ENCODE measurements at places on chromosomes 5 and 9. TPM values are rescaled to one million over a fixed set of nuclear protein-coding genes. Genes with fewer than 3 reads are reported as not detected.

- H3K27ac ChIP-seq, result no peak overlapping the region
- no peaks in the 10 kb centered on the region for H3K27me3 ChIP-seq
- H3K4me1 ChIP-seq, result no peaks in the 10 kb centered on the region
- DNase-seq, result no peak
- no peak overlapping the region for H3K4me3 ChIP-seq
Observed at GRCh38 chr5:44536650-44537260, 147.5 kb upstream of the FGF10 start.

The DYNC2I2 gene
- 3.6 TPM for total RNA-seq

The TAF11L9 gene
- not detected for total RNA-seq

GRCh38 chr5:151523335-151523734 is 67.8 kb downstream of the FAT2 start:
- H3K4me1 ChIP-seq, result no peaks in the 10 kb centered on the region
- H3K27ac ChIP-seq, result no peak overlapping the region
- H3K36me3 ChIP-seq, result no peaks in the 10 kb centered on the region
- DNase-seq, result peak; percentile 22
- H3K27me3 ChIP-seq, result no peaks in the 10 kb centered on the region
- no peak overlapping the region for H3K4me3 ChIP-seq

The SLCO6A1 gene
- total RNA-seq, result not detected

The EMB gene
- total RNA-seq, result 195 TPM

GRCh38 chr5:102545175-102545574 is 46.4 kb upstream of the SLCO6A1 start:
- no peak overlapping the region for H3K4me3 ChIP-seq
- H3K36me3 ChIP-seq, result no peaks in the 10 kb centered on the region
- no peaks in the 10 kb centered on the region for H3K4me1 ChIP-seq
- DNase-seq, result no peak

DNA sequence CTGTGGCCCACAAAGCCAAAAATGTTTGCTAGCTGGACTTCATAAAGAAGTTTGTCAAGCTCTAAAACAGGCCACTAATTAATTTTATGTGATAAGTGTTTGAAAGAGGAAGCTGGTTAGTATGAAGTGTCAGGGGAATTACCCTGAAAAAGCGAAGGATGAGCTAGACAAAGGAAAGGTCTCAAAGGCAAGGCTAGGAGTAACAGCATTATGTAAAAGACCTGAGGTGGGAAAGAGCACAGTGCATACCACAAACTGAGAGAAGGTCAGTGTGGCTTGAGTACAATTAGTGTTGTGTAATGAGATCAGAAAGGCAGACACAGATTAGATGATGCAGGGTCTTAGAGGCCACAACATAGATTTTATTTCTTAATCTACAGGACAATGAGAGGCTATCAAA is 29.6 kb downstream of the RC3H2 start:
- no peak overlapping the region for H3K4me3 ChIP-seq
- no peak overlapping the region for H3K27ac ChIP-seq
- H3K36me3 ChIP-seq, result peaks cover 89% of the 10 kb centered on the region
- DNase-seq, result no peak
- H3K27me3 ChIP-seq, result no peaks in the 10 kb centered on the region

The GABRG2 gene
- not detected for total RNA-seq

The LCN15 gene
- not detected for total RNA-seq

GRCh38 chr5:33976307-33976706 is 8.2 kb downstream of the SLC45A2 start:
- no peak overlapping the region for H3K4me3 ChIP-seq
- no peaks in the 10 kb centered on the region for H3K4me1 ChIP-seq
- no peaks in the 10 kb centered on the region for H3K36me3 ChIP-seq
- no peak for DNase-seq
- no peaks in the 10 kb centered on the region for H3K27me3 ChIP-seq
- H3K27ac ChIP-seq, result no peak overlapping the region

GRCh38 chr9:76571743-76572146 is 112.8 kb downstream of the GCNT1 start:
- H3K4me3 ChIP-seq, result no peak overlapping the region
- peaks cover 3% of the 10 kb centered on the region for H3K27me3 ChIP-seq
- H3K4me1 ChIP-seq, result peaks cover 10% of the 10 kb centered on the region
- DNase-seq, result no peak
- no peaks in the 10 kb centered on the region for H3K36me3 ChIP-seq
- no peak overlapping the region for H3K27ac ChIP-seq

GRCh38 chr9:128688501-128689292 is at the start of gene SET:
Gene SET (plus strand): TSS chr9:128689222. CDS start chr9:128689583, 361 bp downstream.
- DNase-seq, result peak; percentile 88
- H3K36me3 ChIP-seq, result peaks cover 20% of the 10 kb centered on the region
- H3K4me1 ChIP-seq, result peaks cover 57% of the 10 kb centered on the region

The GARNL3 gene
- 4.3 TPM for total RNA-seq

The OR1J4 gene
- total RNA-seq, result 1.8 TPM

GRCh38 chr5:134732819-134733218 is 5.5 kb upstream of the CAMLG start:
- H3K4me3 ChIP-seq, result no peak overlapping the region
- H3K36me3 ChIP-seq, result no peaks in the 10 kb centered on the region
- no peaks in the 10 kb centered on the region for H3K4me1 ChIP-seq
- no peaks in the 10 kb centered on the region for H3K27me3 ChIP-seq
- no peak for DNase-seq

GRCh38 chr5:159497221-159497620 is 166.9 kb upstream of the IL12B start:
- no peak overlapping the region for H3K27ac ChIP-seq
- H3K4me1 ChIP-seq, result no peaks in the 10 kb centered on the region
- no peak for DNase-seq
- H3K27me3 ChIP-seq, result peaks cover 5% of the 10 kb centered on the region
- no peak overlapping the region for H3K4me3 ChIP-seq

DNA sequence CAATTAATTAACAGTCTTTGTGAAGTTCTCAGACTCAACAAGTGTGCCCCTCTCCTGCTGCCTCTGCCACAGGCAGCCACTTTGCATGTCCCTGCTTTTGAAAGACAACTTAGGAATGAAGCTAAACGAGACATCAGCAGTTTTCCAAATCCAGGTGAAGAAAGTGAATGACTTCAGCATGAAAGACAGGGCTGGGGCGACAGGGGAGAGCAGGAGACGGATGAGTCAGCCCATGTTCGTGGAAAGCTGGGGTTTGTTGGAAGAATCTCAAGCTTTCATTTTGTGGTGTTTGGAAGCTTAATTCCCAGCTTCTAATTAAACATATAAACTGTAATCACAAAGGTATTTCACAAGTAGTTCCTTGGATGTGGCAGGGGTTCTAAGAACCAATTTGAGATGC is 207.8 kb upstream of the MAP3K1 start:
- DNase-seq, result no peak
- no peaks in the 10 kb centered on the region for H3K27me3 ChIP-seq
- peaks cover 29% of the 10 kb centered on the region for H3K4me1 ChIP-seq
- H3K4me3 ChIP-seq, result no peak overlapping the region

The OR1Q1 gene
- 0.72 TPM for total RNA-seq

GRCh38 chr9:132582786-132583583 is 579 bp downstream of the BARHL1 start:
- H3K4me3 ChIP-seq, result no peak overlapping the region
- H3K4me1 ChIP-seq, result peaks cover 11% of the 10 kb centered on the region
- peaks cover 36% of the 10 kb centered on the region for H3K27me3 ChIP-seq
- no peak overlapping the region for H3K27ac ChIP-seq
- DNase-seq, result no peak

DNA sequence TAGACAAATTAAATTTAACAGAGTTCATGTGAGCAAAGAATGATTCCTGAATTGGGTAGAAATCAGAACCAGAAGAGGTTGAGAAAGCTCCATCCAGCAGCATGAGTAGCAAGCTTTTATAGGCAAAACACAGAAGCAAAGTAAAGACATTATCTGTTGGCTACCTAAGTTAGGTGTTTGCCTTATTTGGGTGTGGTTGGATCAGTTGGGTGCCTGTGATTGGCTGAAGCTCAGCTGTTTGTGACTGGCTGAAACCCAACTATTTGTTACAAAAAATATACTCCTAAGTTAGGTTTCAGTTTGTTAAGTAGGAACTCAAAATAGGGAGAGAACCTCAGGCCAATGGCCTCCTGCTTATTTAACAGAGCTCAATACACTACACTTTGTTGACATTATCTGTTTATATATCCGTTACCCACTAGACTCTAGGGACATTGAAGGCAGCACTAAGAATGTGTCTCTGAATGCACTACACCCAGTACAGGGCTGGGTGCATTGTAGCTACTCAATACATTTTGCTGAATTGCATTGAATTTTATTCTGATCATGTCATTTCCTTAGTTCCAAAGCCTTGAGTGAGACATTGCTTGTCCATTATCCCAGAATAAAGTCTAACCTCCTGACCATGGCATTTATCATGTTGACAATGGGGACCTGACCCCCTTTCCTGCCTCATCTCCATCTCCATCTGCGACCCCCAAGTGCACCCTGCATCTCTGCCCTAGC is 98.7 kb downstream of the CCDC192 start:
- no peaks in the 10 kb centered on the region for H3K4me1 ChIP-seq
- no peaks in the 10 kb centered on the region for H3K36me3 ChIP-seq
- DNase-seq, result no peak
- H3K27ac ChIP-seq, result no peak overlapping the region

DNA sequence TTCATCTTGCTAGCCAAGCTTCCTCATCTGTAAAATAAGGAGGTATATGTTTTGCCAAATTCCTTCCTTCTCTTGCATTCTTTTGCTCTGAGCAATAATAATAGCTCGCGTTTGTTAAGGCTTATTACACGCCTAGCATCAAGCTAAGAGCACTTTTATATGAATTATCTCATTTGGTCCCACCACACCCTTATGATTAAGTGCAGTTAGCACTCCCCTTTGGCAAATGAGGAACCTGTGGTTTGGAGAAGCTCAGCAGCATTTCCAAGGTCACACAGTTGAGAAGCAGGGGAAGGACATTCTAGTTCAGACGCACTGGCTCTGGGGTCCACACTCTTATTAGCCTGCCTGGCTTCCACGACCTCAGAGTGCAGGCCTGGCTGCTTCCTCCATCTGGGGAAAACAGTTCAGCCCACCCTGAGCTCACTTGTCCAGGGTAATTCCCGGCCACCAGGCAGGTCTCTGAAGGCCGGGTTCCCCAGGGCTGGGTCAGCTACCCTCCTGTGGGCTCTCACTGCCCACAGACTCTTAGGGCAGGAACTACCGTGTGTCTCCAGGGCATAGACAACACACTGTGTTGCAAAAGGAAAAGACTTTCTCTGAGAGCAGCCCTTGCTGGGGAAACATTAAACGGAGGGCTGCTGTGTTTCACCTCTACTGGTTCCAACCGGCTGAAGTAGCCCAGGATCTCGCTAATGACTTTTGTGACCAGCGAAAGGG is 9.9 kb upstream of the FBP1 start:
- no peaks in the 10 kb centered on the region for H3K4me1 ChIP-seq
- H3K27me3 ChIP-seq, result no peaks in the 10 kb centered on the region
- H3K4me3 ChIP-seq, result no peak overlapping the region
- H3K36me3 ChIP-seq, result no peaks in the 10 kb centered on the region
- no peak overlapping the region for H3K27ac ChIP-seq

The NUDT12 gene
- not detected for total RNA-seq

The SUSD1 gene
- total RNA-seq, result 9.7 TPM

Measured in CD4-positive, CD25-positive, alpha-beta regulatory T cell (primary cell).